ENCODE measurements at places on chromosomes 6 and 20. TPM values are rescaled to one million over a fixed set of nuclear protein-coding genes. Genes with fewer than 3 reads are reported as not detected.

UNC93A gene
- total RNA-seq, result not detected

TMEM14B gene
- 106 TPM for total RNA-seq

MUC21 gene
- total RNA-seq, result not detected

TRMT11 gene
- total RNA-seq, result 14.1 TPM

HLA-DQB2 gene
- not detected for total RNA-seq

BANF2 gene
- total RNA-seq, result not detected

CLPSL2 gene
- total RNA-seq, result not detected

IL17A gene
- not detected for total RNA-seq

GPR6 gene
- not detected for total RNA-seq

ME1 gene
- total RNA-seq, result 19.0 TPM

PTP4A1 gene
- total RNA-seq, result 14.7 TPM

PNPLA1 gene
- total RNA-seq, result not detected

GPLD1 gene
- 0.15 TPM for total RNA-seq

SLC16A10 gene
- under 0.01 TPM for total RNA-seq

EXOC2 gene
- total RNA-seq, result 30.3 TPM

IFT52 gene
- 26.1 TPM for total RNA-seq

TFAP2A gene
- total RNA-seq, result not detected

SLC22A16 gene
- total RNA-seq, result 0.17 TPM

PPP1R16B gene
- not detected for total RNA-seq

EPHA7 gene
- total RNA-seq, result 0.34 TPM

EFCAB8 gene
- under 0.01 TPM for total RNA-seq

RXRB gene
- total RNA-seq, result 23.2 TPM

DDX43 gene
- 0.84 TPM for total RNA-seq

EBF4 gene
- 0.34 TPM for total RNA-seq

RIMS4 gene
- not detected for total RNA-seq

MYBL2 gene
- total RNA-seq, result 54.1 TPM

JAG1 gene
- total RNA-seq, result 3.9 TPM

COL10A1 gene
- total RNA-seq, result 0.17 TPM

FERMT1 gene
- 4.9 TPM for total RNA-seq

DEFB124 gene
- not detected for total RNA-seq

OPRM1 gene
- total RNA-seq, result not detected

LAMA4 gene
- total RNA-seq, result 68.4 TPM

MCCD1 gene
- not detected for total RNA-seq

TREM2 gene
- not detected for total RNA-seq

BMP5 gene
- 2.0 TPM for total RNA-seq

SIGLEC1 gene
- total RNA-seq, result not detected

SAMD5 gene
- 0.50 TPM for total RNA-seq

CEP85L gene
- 4.5 TPM for total RNA-seq

CALHM5 gene
- total RNA-seq, result 1.5 TPM

IPCEF1 gene
- total RNA-seq, result not detected

THBD gene
- 1.5 TPM for total RNA-seq

WFDC5 gene
- not detected for total RNA-seq

HCK gene
- total RNA-seq, result not detected

TRDN gene
- total RNA-seq, result not detected

MARCKS gene
- total RNA-seq, result 134 TPM

GJA10 gene
- not detected for total RNA-seq

SPTLC3 gene
- 4.8 TPM for total RNA-seq

C4B gene
- 1.5 TPM for total RNA-seq

RAET1E gene
- not detected for total RNA-seq

PI16 gene
- total RNA-seq, result not detected

HLA-G gene
- total RNA-seq, result not detected

TPD52L1 gene
- 4.3 TPM for total RNA-seq

NKAPL gene
- total RNA-seq, result 1.3 TPM

CFAP61 gene
- not detected for total RNA-seq

OPRL1 gene
- total RNA-seq, result 0.67 TPM

FKBP5 gene
- 109 TPM for total RNA-seq
